ENCODE measurements at places on chromosomes 2 and 18.

GRCh38 chr2:59998324-59998723 is 555.1 kb downstream of the BCL11A start:
- no peaks in the 10 kb centered on the region for H3K4me1 ChIP-seq
- H3K27me3 ChIP-seq = no peaks in the 10 kb centered on the region
- no peaks in the 10 kb centered on the region for H3K36me3 ChIP-seq
- H3K27ac ChIP-seq = no peak overlapping the region

DNA sequence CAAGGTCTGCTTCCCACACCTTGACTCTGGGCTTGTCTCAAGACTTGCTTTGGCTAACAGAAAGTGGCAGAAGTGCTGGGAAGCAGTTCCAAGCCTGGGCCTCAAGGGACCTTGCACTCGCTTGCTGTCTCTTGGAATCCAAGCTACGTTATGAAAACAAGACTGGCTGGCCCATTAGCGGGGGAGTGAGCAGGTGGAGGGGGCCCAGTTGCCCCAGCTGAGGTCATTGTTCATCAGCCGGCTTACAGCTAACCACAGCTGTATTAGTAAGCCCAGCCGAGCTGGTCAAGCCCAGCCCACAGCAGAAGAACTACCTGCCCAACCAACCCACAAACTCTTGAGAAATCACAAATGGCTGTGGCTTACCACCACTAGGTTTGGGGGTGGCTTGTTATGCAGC is 63.1 kb downstream of the MARCO start:
- DNase-seq = peak; percentile 74
- H3K27me3 ChIP-seq = peaks cover 16% of the 10 kb centered on the region
- no peak overlapping the region for H3K4me3 ChIP-seq
- no peaks in the 10 kb centered on the region for H3K36me3 ChIP-seq
- H3K4me1 ChIP-seq = peaks cover 14% of the 10 kb centered on the region

DNA sequence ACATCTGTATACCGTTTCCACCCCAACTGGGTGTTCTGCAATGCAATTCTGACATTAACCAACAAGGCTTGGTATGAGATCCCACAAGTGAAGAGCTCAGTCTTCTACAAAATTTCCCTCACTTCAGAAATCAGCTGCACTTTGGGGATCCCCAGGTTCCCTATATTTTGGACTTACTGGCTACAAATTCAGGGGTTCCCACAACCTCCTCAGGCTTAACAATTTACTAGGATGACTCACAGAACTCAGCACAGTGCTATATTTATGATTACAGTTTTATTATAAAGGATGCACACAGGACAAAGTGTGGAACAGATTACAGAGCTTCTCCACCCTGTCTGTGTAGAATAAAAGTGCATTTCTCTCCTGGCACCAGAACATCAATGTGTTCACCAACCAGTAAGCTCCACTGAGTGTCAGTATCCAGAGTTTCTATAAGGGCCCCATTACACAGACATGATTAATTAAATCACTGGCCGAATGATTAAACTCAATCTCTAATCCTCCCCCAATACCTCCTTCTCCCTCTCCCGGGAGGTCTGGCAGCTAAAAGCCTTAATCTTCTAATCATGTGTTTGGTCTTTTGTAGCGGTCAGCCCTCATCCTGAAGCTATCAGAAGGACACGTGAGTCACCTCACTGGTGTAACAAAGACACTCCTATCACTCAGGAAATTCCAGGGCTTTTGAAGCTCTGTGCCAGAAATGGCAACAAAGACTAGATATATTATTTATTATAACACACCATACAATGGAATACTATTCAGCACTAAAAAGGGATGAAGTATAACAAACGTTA is 84.6 kb downstream of the SLC66A3 start:
- peaks cover 14% of the 10 kb centered on the region for H3K36me3 ChIP-seq
- H3K4me3 ChIP-seq = no peak overlapping the region
- peaks cover 7% of the 10 kb centered on the region for H3K4me1 ChIP-seq
- no peaks in the 10 kb centered on the region for H3K27me3 ChIP-seq
- peak; percentile 26 for DNase-seq

DNA sequence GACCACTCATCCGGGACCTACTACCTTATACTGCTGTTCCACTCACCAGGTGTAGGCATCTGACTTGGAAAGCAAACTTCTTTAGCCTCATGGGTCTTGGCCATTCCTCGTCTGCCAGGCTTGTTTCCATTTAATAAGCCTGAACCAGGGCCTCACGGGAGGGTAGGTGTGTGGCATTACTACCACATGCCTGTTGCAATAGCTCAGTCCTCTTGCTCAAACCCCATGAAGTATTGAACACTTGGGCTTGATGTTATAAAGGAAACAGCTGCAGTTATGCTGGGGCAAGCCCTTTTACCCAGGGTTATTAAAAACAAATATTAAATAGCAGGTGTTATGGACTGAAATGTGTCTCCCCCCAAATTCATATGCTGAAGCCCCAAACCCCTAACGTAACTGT is 21.2 kb downstream of the MRPL44 start:
- H3K27me3 ChIP-seq = no peaks in the 10 kb centered on the region
- H3K36me3 ChIP-seq = no peaks in the 10 kb centered on the region
- H3K27ac ChIP-seq = no peak overlapping the region
- DNase-seq = no peak
- H3K4me1 ChIP-seq = peaks cover 4% of the 10 kb centered on the region
